Posterior vena cava (tissue), 2 donors: ENCODE measurements at places on chromosomes 12 and 14. TPM values are rescaled to one million over a fixed set of nuclear protein-coding genes. Genes with fewer than 3 reads are reported as not detected.

DNA sequence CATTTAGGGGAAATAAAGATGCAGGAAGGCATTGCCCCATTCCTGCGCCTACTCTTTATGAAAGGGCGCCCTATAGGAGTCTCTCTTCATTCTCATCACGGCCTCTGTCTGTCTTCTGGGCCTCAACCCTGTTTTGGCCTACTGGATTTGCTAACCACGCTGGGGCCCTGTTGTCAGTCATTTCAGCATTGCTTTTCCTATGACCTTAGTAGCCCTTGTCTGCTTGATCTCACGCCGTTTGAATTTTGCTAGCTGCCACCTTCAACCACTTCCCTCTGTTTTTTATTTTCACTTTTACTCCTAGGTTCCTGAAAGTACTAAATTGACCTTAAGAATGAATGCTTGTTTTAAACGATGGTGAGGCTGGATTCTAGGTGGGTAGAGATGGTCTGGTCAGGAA lies 139.0 kb downstream of the SYNE2 start:
- DNase-seq, result no peak

GRCh38 chr14:32565256-32565655 lies 236.2 kb downstream of the AKAP6 start:
- DNase-seq, result no peak

DNA sequence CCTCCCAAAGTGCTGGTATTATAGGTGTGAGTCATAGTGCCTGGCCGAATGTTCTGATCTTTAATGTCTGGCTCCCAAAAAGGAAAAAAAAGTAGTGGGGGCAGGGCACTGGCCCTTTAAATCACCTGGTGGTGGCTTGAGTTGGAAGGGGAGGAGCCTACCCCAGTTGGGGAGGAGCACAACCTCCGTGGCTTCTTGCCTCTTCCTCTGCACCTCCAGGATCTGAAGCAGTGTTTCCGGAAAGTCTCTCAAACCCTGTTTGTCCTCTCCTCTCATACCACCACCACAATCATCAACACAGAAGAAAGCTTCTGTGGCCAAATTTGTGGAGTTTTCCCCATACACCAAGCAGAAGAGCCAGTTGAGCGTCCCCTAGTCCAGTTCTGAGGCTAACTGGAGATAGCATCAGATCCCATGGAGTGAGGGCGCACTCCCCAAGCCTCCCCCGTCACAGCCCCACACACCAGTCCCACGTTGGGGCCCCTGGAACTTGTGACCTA lies 24.3 kb upstream of the RCOR1 start:
- DNase-seq, result no peak

The SLC25A29 gene
- total RNA-seq, result 23.6 TPM

DNA sequence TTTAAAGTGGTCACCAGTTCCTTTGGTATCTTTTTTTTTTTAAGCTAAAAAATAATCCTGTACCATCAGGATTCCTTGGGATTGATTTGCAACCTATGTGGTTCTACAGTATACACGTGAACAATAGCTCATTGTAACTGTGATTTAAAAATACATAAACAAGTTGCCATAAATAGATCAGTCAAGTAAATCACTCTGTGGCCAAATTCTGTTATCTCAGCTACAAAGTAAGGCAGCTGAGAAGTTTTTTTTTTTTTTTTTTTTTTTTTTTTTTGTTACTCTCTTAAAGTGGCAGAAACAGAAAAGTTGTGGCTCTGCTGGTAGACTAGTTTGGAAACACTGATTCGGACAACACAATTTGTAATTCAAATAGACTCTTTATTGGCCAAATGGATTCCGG lies 104.5 kb downstream of the PRICKLE1 start:
- no peak for DNase-seq

- DNase-seq, result no peak
These were observed 136.2 kb downstream of the MED13L start for GRCh38 chr12:116141110-116141832.

DNA sequence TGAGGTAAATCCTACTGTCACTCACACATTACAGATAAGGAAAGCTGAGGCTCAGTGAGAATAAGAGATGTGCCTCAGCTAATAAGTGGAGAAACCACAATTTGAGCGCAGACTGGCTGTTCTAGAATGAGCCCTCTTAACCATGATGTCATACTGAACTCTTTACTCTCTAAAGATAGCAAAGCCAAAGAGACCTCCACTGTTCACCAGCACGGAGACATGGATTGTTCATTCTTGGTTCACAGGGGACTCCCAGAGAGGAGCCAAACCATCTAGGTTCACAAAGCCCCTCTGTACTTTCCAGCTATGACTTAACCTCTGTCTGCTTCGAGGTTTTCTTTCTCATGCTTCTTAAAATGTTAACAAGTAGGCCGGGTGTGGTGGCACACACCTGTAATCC lies 32.7 kb upstream of the YARS2 start:
- no peak for DNase-seq

The CCDC177 gene
- total RNA-seq, result not detected

- DNase-seq, result no peak
These were observed 45.6 kb downstream of the ARMH4 start for GRCh38 chr14:58106446-58106845.

DNA sequence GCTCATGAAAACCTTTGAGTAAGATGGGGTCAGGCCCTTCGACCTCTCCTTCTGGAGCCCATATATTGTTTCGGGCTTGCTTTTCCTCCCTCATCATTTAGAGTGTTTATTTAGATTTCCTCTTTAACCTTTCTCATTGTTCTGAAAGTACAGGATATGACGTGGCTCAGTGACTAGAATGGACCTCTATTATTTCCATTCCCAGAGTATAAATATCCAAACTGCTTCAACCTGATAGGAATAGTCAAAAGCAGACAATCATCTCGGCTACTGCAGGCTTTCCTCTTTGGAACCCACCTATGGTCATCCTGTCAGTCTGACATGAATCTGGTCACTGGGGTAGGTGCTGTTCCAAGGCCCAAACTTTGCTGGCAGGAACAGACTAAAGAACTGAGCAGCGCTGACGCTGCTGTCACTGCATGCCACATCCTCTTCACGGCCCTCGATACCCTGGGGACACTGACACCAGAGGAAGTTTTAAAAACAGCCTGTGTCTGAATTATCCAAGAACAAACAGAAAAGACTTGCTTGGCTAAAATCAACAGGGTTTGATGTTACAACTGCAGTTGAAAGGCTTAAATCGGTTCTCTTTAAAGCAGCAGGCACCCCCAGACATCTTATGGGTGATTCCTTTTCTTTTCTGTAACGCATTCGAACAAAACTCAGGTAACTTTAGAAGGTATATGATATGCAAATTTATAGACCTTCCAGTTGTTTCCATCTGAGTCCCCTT lies 5.0 kb upstream of the DDX47 start:
- no peak for DNase-seq

DNA sequence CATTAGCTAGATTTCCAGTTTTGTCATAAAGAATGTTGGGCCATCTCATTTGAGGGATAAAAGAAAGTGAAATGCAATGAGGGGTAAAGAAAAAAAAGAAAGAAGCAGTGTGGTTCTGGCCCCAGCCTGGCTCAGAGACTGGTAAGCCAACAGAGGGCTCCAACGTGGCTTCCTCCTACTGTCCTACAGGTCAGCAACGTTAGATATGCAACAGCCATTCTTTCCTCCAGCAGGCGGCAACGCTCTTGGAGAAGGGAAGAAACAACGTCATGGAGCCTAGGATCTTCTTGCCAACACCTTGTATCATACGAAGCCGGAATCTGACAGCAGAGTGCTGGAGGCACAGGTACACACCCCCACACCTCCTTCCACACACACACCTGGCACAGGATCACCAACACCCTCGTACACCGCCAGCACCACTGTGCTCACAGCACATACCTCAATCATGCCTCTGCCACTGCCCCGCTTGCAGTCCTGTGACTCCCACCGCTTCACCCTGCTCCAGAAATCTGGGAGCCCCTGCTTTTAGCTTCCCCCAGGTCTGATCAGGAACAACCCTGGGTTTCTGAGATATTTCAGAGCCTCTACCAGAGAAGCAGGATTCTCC lies 102.8 kb downstream of the RPAP3 start:
- no peak for DNase-seq

The AMIGO2 gene
- total RNA-seq, result 19.7 TPM

GRCh38 chr14:58724206-58724605 lies 86.4 kb downstream of the DACT1 start:
- DNase-seq, result no peak

The STAC3 gene
- 1.2 TPM for total RNA-seq

- no peak for DNase-seq
These were observed 532.5 kb downstream of the VRK1 start for GRCh38 chr14:97329701-97330100.

The ATP5MC2 gene
- total RNA-seq, result 168 TPM
